PC-9 (cell line): ENCODE measurements at places on chromosomes 11 and 22. TPM values are rescaled to one million over a fixed set of nuclear protein-coding genes. Genes with fewer than 3 reads are reported as not detected.

DNA sequence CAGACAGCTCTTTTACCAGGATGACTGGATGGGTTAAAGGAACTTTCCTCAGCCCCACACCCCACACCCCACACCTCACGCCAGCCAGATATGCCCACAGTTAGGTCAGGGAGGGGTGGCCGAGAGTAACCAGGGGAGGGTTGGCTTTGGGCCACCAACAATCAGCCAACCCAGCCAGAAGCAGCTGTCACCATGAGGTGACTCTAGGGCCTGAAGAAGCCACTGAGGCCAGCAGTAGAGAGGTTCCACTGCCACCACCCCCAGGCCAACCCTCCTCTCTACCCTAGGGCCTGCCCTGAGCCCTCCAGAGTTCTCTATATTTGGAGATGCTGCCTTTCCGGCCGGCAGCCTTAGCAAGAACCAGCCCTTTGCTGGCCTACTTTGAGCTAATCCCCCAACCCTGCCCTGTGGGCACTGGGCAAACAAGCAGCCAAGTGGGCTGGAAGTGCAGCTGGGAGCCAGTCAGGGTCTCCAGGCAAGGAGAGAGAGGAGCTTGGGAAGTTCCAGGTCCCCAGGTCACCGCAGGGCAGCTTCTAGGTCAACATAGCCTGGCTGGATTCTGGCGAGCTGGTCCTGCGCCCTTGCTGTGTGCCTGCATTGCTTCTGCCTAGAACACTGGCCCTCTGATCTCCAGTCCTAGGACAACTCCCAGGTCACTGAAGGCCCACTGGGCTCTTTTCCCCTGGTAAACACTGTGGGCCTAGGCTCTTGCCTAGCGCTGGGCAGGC, 12.0 kb upstream of the SYT8 start:
- H3K4me3 ChIP-seq = no peak overlapping the region
- H3K27me3 ChIP-seq = no peaks in the 10 kb centered on the region
- peaks cover 17% of the 10 kb centered on the region for H3K4me1 ChIP-seq
- no peak overlapping the region for H3K27ac ChIP-seq
- no peak for DNase-seq
- H3K36me3 ChIP-seq = no peaks in the 10 kb centered on the region

- H3K27ac ChIP-seq = no peak overlapping the region
- no peaks in the 10 kb centered on the region for H3K4me1 ChIP-seq
- H3K4me3 ChIP-seq = no peak overlapping the region
- no peak for DNase-seq
- peaks cover 21% of the 10 kb centered on the region for H3K36me3 ChIP-seq
These were observed 15.1 kb upstream of the BLID start for GRCh38 chr11:122131126-122131525.

GRCh38 chr11:114271316-114271715, 24.9 kb upstream of the NNMT start:
- no peaks in the 10 kb centered on the region for H3K36me3 ChIP-seq
- H3K4me3 ChIP-seq = no peak overlapping the region
- DNase-seq = no peak
- H3K27ac ChIP-seq = no peak overlapping the region
- H3K4me1 ChIP-seq = no peaks in the 10 kb centered on the region

DNA sequence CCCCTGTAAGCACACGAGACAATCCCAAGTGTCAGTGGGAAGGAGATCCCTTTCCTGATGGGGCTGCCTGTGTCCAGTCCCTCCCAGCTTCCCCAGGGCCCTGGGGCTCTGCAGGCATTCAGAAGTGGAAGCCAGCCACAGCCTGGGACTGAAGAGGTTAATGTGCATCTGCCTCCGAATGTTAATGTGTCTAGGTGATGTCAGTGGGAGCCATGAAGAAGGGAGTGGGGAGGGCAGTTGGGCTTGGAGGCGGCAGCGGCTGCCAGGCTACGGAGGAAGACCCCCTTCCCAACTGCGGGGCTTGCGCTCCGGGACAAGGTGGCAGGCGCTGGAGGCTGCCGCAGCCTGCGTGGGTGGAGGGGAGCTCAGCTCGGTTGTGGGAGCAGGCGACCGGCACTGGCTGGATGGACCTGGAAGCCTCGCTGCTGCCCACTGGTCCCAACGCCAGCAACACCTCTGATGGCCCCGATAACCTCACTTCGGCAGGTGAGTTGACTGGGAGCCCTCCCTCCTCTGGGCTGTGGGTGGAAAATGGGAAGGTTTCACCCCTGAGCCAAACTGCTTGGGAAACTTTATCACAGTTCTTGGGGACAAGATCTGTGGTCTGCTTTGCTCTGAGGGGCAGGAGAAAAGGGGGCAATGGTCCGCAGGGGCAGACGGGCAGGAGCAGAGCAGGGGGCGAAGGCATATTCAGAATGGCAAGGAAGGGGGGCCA, at the start of gene MCHR1:
Gene MCHR1 (plus strand): TSS at position 236 of the 715 bp plus-strand sequence. CDS start 169 bp downstream, at position 405.
- no peak for DNase-seq
- H3K4me3 ChIP-seq = no peak within 1 kb of the TSS
- H3K4me1 ChIP-seq = peaks cover 13% of the 10 kb centered on the region
- no peaks in the 10 kb centered on the region for H3K27me3 ChIP-seq

DNA sequence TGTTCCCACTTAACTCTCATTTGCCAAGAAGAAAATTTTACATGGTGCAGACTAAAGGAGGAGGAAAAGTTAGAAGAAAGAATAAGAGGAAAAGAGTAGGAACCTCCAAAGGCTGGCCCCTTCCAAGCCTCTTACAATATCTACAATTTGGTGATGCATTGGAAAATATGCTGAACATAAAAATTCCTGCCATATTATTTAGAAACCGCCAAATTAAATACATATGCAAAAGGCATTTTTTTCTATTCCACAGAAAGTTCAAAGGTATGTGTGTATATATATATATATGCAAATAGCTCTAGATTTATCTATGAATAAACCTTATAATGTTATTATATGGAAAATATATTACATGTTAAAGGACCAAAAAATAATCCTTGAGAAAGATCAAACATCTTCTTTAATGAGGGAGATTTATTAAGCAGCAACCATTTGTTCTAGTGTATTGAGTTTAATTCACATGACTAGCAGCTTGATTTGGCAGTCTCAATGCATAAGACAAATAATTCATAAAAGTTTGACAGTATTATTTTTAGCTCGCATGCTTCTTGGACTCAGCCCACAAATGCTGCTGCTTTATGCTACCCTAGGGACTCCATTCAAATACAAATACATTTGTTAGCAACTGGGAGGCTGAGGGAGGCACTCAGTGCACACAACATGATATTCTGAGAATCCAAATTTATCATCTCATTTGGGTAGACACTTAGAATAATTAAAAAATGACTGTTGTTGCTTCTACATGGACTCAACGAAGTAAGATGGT, 184.9 kb downstream of the SBF2 start:
- no peak overlapping the region for H3K4me3 ChIP-seq
- H3K27me3 ChIP-seq = no peaks in the 10 kb centered on the region
- H3K27ac ChIP-seq = no peak overlapping the region
- DNase-seq = no peak
- H3K36me3 ChIP-seq = no peaks in the 10 kb centered on the region

DNA sequence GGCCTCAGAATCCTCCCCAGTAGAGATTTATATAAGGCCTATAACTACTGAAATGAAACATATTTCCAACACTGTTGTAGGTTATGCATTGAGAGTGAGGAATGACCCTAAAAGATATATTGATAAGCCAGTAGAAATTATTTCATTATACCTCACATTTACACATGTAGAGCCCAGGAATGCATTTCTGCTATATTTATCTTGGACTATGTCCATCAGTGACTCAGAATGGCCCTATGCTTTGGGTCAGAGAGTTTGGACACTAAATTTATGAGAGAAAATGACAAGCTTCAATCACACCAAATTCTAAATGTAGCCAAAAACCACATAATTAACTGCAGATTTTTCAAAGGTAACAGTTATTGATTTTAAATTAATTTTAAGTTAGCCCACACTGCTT, 761.9 kb downstream of the DLG2 start:
- peak; percentile 49 for DNase-seq
- H3K4me3 ChIP-seq = no peak overlapping the region
- no peak overlapping the region for H3K27ac ChIP-seq

DNA sequence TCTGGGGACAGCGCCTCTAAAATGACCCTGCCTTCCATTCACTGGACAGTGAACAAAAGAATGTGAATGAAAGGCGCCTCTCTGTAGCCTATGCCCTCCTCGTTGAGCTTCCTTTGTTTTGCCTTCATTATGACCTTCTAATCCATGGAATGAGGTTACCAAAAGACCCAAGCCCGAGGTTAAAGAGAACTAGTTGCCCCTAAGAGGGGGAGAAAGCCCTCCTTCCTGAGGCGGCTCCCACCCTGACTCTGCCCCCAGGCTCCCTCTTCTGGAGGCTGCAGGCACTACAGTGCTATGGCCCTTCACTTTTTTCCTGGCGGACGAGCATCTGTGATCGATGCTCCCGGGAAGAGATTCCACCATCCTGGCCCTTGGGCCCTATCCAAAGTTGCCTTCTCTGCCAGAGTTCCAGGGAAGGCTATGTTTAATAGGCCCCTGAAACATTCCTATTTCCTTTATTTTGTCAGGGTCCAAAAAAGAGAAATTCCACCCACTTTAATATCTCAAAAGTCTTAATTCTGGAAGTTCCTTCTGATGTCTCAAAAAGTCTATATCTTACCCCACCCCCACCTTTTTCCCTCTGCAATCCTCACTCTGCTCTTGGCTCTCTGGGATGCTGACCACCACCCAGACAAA, 147.3 kb downstream of the FEZ1 start:
- H3K4me3 ChIP-seq = no peak overlapping the region
- H3K27ac ChIP-seq = no peak overlapping the region
- H3K4me1 ChIP-seq = no peaks in the 10 kb centered on the region
- no peak for DNase-seq
- no peaks in the 10 kb centered on the region for H3K36me3 ChIP-seq

KCNJ1 gene
- not detected in 2 replicates for total RNA-seq

- no peaks in the 10 kb centered on the region for H3K36me3 ChIP-seq
- H3K4me1 ChIP-seq = no peaks in the 10 kb centered on the region
- no peak overlapping the region for H3K4me3 ChIP-seq
- DNase-seq = no peak
- peaks cover 99% of the 10 kb centered on the region for H3K27me3 ChIP-seq
These were observed 125.7 kb downstream of the TRIM29 start for GRCh38 chr11:120012245-120012644.

RSF1 gene
- total RNA-seq = 110 and 124 TPM in 2 replicates

DNA sequence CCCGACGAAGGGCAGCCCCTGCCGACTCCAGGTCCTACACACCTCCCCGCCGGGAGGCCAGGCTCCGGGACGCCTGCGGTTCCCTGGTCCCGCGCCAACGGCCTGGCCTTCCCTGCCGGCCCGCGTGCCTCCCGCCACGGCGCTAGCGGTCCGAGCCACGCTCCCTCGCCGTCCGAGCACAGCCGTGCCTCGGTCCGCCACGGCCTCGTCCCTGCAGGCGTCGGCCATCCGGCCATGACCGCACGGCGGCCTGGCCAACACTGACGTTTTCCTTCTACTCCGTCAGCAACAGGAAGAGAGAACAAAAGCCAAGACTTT, 532 bp downstream of the EIF4G2 start:
- DNase-seq = no peak
- peak overlapping the region; percentile 93 for H3K4me3 ChIP-seq
- H3K4me1 ChIP-seq = peaks cover 13% of the 10 kb centered on the region

DNA sequence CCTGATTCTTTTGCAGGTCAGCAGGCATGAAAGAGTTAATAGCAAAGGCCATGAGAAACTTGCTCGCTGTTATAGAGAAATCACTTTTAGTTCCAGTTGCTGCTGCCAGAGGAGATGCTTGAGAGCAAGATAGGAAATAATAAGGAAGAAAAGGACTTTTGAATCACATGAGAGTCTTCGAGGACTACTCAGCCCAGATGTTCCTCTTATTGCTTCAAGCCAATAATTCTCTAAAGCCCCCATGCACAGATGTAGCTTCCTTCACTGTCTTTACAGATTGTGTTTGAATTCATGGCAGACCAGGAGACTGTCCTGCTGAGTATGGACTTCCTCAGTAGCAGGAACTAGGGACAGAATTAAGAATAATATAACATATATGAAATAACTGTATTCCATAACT, 50.1 kb upstream of the OLFML1 start:
- DNase-seq = no peak
- no peak overlapping the region for H3K27ac ChIP-seq
- no peaks in the 10 kb centered on the region for H3K36me3 ChIP-seq
- H3K4me3 ChIP-seq = no peak overlapping the region
- no peaks in the 10 kb centered on the region for H3K4me1 ChIP-seq
- no peaks in the 10 kb centered on the region for H3K27me3 ChIP-seq

TMEM151A gene
- total RNA-seq = 0.15 and 0.22 TPM in 2 replicates

IMMP1L gene
- 37.8 and 41.9 TPM in 2 replicates for total RNA-seq

- no peak overlapping the region for H3K4me3 ChIP-seq
- DNase-seq = no peak
- no peak overlapping the region for H3K27ac ChIP-seq
- H3K4me1 ChIP-seq = no peaks in the 10 kb centered on the region
- no peaks in the 10 kb centered on the region for H3K36me3 ChIP-seq
These were observed 10.2 kb upstream of the NECTIN1 start for GRCh38 chr11:119739021-119739703.

HIRA gene
- 13.7 and 19.2 TPM in 2 replicates for total RNA-seq

DNA sequence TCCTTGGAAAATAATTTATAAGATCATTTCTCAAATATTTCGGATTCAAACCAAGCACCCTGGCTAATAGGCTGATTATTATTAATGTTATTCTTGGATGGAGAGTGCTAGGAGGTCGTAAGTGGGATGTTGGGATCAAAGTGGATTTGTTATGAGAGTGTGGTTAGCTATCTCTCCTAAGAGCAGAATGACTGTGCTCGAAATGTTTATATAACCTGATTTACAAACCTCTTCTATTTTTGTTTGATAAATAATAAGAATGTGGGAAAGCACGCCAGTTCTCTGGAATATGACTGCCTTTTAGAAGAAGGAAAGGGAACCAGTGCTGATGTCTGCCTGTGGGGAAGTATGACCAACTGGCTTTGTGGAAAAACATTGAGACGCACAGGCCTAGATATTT, 527.5 kb downstream of the NTM start:
- H3K4me1 ChIP-seq = no peaks in the 10 kb centered on the region
- no peaks in the 10 kb centered on the region for H3K36me3 ChIP-seq
- DNase-seq = no peak
- no peak overlapping the region for H3K27ac ChIP-seq
- peaks cover 15% of the 10 kb centered on the region; the same call in 1 of the 2 replicates for H3K27me3 ChIP-seq
- H3K4me3 ChIP-seq = no peak overlapping the region

- no peak overlapping the region for H3K4me3 ChIP-seq
- H3K27me3 ChIP-seq = no peaks in the 10 kb centered on the region
- peaks cover 49% of the 10 kb centered on the region for H3K4me1 ChIP-seq
- no peaks in the 10 kb centered on the region for H3K36me3 ChIP-seq
These were observed 126.0 kb upstream of the TTC12 start for GRCh38 chr11:113188371-113188834.
